ENCODE measurements at places on chromosomes 5 and 9.

- DNase-seq: no peak
Observed at GRCh38 chr9:18368206-18368605, 105.7 kb upstream of the ADAMTSL1 start.

DNA sequence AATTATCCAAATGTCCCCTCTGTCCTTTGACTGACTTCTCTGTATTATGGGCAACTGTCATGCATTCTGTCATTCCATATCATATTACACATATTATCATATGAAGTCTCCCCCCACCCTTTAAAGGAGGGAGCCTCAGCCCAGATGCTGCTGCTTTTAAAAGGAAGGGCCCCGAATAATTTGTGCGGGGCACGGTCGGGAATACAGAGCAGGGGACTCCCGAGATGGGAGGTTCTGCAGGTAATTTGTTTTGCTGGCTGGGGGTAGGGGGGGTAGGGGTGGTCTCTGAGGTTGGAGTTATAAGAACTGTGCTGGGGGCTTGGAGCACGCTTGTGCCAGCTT, 10.1 kb upstream of the LHX2 start:
- DNase-seq: no peak

- DNase-seq: no peak
Observed at GRCh38 chr5:73718762-73719161, 92.8 kb downstream of the ARHGEF28 start.

GRCh38 chr5:35660451-35660850, 42.8 kb downstream of the SPEF2 start:
- no peak for DNase-seq

GRCh38 chr9:3823842-3824475, 298.2 kb upstream of the RFX3 start:
- DNase-seq: no peak

DNA sequence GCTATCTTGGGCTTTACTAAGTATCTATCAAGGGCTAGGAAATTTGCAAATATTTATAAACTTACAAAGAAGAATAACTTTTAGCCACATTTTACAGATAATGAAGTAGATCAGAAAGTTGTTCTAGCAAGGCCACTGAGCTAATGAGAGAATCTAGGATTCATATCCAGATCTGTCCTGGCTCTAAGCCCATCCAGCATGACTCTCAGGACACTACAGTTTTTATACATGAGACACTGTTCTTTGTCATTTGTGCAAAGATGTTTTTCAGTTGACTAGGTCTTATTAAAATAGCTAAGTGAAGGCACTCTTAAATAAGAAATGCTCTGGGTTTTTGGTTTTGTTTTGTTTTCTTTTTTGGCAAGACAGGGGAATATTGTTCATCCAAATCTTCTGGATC, 273.1 kb downstream of the GABRB2 start:
- DNase-seq: no peak

DNA sequence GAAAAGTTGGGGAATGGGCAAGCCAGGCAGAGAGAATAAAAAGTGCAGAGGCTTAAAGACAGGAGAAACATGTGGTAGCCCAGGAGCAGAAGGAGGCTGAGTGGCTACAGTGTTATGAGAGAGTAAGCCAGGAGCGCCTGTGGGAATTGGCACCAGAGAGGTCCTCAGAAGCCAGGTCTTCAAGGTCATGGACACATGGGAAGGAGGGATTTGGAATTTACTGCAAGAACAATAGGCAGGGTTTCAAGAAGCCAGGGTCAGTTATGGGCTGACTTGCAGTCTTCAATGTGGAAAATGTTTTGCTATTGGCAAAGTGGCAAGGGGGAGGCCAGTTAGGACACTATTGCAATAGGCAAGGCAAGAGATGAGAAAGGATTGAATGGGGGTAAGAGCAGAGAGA, 29.3 kb downstream of the ERAP1 start:
- peak; percentile 10 for DNase-seq

DNA sequence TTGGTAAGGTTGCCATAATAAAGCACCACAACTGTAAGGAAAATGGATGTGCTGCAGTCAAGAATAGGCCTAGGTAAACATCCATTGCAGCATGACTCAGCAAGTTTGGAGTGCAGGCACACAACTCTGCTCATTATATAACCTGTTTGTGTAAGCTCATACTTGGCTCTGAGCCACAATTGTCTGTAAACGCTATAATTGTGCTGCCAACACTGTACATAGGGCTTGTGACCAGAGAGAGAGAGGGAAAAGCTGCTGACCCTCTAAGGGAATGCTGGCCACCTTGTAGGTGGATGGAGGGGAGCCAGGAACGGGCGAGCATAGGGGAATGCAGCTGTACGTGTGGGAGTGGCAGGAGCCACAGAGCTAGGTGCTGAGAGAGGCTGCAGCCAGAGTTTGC, 2186.5 kb upstream of the ACO1 start:
- no peak for DNase-seq

GRCh38 chr9:69619233-69619632, 52.9 kb downstream of the APBA1 start:
- DNase-seq: no peak

- no peak for DNase-seq
Observed at GRCh38 chr5:89010512-89010911, 127.5 kb upstream of the MEF2C start.

GRCh38 chr5:45171563-45171962, 362.8 kb downstream of the MRPS30 start:
- peak; percentile 38 for DNase-seq

- peak; percentile 35 for DNase-seq
Observed at GRCh38 chr5:145811834-145812625, 23.1 kb downstream of the PRELID2 start.

DNA sequence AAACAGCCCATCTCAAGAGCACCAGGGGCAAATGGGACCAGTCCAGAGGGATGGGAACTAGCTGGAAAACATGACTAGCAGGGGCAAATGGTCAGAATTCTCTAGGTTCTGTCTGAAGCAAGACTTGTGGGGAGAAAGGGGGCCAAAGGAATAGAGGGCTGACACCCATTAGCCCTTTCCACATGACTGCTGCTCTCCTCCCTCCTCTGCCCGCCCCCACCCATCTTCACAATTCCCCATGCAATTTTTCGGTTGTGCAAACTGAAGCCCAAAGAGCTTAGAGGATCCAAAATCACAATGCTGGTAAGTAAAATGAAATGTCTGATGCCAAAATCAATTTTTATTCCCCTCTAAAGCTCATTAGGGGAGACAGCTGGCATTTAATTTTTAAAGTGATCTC, 207.1 kb downstream of the DCP2 start:
- DNase-seq: peak; percentile 44

- no peak for DNase-seq
Observed at GRCh38 chr5:83192947-83193346, 115.6 kb downstream of the XRCC4 start.

- peak; percentile 17 for DNase-seq
Observed at GRCh38 chr5:84487963-84488362, 103.3 kb upstream of the EDIL3 start.

DNA sequence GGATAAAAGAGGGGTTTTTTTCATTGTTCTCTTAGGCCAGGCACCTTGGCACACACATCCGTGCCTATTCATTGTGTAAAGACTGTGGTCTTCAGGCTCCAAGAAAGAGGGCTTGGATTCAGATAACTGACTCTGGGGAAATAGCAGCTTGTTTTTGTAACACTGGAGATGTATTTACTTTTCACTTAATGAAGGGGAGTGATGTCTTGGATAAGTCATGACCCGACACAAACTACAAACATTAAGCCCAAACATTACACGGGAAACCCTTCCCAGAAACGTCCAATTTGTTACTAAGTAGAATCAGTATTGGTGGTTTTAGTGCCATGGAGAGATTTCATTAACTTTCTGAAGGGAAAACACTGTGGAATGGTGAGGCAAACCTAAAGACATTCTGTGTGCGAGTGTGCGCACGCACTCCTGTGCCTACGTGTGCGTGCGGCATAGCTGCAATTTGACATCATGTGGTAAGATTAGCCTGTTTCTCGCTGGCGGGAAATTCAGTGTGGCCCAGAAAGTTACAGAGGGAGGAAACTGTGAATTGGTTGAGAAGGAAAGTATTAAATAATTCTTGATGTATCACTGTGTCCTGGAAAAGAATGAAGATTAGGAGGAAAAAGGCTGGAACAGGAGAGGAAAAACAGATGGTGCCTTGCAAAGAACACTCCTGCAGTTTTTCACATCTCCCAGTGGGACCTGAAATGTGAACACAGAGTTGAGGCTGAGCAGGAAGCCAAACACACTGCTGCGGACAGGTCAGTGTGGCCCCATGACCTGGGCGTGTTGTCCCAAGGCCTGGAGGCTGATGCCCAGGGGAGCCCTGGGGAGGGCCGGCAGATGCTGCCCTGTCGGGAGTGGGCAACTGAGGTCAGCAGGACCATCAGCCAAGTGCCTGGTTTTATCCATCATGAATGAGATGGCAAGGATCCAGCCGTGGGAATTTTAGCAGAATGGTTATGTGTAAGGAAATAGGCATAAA, 108.5 kb downstream of the GAS1 start:
- DNase-seq: no peak

DNA sequence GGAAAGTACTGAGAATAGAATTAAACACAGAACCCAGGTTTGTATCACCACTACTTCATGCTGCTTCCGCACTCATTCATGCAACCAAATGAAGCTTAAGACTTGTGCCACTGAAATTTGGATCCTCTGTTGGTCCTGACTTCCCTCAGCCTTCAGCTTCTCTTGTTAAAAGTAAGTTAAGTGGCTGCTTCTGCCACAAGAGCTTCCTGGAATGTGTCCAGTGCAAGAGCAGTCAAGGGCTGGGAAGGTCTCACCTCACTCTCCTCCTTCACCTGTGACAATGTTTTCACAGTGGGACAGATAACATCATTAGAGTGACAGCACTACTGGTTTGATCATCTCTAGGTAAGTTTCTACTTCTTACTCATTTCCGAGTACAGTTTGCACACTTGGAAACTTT, 7.9 kb downstream of the SNCAIP start:
- no peak for DNase-seq

- no peak for DNase-seq
Observed at GRCh38 chr9:124296796-124297550, 39.2 kb downstream of the NEK6 start.

DNA sequence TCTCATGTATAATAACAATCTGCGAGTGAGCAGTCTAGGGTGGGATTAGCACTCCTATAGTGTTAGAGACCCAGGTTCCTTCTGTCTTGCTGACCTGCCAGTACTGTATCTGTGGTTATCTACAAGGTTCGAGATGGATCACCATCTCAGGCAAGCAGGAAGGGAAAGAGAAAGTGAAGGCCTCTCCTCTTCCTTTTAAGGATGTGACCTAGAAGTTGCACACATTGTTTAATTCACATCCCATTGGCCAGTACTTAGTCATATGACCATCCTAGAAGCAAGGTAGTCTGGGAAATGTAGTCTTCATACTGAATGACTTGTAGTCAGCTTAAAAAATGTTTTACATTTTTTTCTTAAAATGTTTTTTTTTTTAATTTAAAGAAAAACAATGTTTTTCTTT, 168.6 kb downstream of the CARTPT start:
- DNase-seq: no peak

GRCh38 chr5:14269395-14269794, 126.3 kb downstream of the TRIO start:
- no peak for DNase-seq

- DNase-seq: no peak
Observed at GRCh38 chr5:23468658-23469057, 38.8 kb upstream of the PRDM9 start.

- DNase-seq: no peak
Observed at GRCh38 chr5:143372187-143372829, 31.2 kb downstream of the NR3C1 start.

GRCh38 chr5:172466062-172466461, 11.7 kb upstream of the SH3PXD2B start:
- no peak for DNase-seq

DNA sequence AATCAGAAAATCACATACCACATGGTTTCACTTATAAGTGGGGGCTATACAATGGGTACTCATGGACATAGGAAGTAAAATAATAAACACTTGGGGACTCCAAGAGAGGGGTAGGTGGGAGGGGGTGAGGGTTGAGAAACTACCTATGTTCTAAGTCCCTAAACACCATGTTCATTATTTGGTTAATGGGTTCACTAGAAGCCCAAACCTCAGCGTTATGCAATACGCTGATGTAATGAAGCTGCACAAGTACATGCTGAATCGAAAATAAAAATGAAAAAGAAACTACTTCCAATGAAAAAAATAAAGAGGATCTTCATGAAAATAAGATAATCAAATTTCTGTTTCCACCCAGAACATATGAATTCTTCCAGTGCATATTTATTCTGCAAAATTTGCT, 208.5 kb downstream of the TMEM161B start:
- no peak for DNase-seq
